ENCODE measurements at places on chromosomes 1 and 21.

DNA sequence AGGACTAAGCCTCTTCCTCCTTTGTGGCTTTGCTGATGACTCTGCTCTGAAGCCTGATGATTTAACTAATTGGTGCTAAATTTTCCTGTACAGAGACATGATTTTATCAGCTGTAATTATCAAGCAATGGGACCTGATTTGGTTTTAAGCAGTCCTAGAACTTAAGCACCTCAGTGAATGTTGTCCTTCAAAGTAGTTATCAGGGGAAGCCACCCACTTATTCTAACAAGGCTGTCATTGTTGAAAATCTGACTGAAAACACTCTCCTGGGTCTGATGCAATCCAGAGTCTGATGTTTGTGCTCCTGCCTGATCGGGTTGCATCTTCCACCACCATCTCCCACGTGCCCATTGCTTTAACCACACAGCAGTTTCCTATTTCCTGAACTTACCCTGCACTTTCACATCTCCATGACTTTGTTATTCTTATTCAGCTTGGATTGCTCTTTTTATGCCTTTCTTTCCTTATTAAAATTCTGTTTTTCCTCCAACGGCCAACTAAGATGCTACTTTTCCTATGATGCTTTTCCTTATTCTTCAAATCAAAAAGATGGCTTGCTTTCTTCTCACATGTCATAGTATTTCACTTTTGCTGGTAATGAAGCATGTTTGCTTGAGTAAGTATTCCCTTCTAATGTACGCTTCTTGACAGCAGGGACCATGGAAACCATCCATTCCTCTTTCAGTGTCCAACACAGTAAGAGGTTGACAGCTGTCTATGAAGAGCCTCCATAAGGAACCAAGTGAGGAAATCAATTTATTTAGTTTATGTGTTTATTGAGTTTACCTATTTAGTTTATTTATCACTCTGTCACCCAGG is 55.0 kb downstream of the S1PR1 start:
- no peak for DNase-seq

DNA sequence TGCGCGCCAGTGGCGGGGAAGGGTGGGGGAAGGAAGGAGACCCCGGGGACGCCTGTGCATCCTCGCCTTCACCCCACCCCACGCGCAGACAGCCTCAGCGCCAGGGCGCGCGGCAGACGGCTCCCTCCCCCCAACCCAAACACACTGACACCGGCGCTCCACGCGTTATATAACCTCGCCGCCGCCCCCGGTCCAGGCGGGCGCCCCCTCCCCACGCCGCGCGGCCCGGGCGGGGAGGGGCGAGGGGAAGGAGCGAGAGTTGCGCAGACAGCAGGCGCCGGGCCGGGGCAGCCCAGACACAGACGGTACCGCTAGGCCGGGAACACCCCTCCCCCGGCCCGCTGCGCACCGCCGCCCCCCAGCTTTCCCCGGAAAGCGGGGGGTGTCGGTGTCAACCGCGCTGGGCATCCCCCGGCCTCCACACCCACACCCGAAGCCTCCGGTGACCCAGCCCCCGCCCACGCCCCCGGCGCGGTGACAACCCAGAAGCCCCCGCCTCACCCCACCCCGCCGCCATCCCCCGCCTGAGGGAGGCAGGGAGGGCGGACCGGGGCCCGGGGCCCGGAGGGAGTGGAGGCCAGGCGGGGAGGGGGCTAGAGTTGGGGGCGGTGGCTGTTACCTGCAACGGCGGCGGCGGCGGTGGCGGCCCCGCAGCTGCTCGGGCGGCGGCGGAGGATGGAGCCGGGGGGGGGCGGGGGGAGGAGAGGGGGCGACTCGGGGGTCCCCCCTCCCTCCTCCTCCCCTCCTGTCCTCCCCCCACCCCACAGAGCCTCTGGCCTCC is 432 bp downstream of the AKT3 start:
- no peak for DNase-seq

DNA sequence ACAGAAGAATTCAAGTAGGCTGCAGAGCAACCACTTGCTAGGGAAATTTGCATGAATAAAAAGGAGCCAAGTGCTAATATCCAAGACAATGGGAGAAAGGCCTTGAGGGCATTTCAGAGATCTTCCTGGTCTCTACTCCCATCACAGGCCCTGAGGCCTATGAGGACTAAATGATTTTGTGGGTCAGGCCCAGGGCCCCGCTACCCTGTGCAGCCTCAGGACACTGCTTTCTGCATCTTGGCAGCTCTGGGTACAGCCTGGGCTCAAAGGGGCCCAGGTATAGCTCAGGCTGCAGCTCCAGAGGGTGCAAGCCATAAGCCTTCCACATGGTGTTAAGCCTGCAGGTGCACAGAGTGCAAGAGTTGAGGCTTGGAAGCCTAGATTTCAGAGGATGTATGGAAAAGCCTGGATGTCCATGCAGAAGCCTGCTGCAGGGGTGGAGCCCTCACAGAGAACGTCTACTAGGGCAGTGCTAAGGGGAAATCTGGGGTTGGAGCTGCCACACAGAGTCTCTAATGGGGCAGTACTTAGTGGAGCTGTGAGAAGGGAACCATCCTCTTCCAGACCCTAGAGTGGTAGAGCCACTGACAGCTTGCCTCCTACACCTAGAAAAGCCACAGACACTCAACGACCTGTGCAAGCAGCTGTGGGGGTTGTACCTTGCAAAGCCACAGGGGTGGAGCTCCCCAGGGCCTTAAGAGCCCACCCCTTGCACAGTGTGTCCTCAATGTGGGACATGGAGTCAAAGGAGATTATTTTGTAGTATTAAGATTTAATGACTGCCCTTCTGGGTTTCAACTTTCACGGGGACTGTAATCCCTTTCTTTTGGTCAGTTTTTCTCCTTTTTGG is 13.7 kb upstream of the ACTRT2 start:
- DNase-seq = no peak

DNA sequence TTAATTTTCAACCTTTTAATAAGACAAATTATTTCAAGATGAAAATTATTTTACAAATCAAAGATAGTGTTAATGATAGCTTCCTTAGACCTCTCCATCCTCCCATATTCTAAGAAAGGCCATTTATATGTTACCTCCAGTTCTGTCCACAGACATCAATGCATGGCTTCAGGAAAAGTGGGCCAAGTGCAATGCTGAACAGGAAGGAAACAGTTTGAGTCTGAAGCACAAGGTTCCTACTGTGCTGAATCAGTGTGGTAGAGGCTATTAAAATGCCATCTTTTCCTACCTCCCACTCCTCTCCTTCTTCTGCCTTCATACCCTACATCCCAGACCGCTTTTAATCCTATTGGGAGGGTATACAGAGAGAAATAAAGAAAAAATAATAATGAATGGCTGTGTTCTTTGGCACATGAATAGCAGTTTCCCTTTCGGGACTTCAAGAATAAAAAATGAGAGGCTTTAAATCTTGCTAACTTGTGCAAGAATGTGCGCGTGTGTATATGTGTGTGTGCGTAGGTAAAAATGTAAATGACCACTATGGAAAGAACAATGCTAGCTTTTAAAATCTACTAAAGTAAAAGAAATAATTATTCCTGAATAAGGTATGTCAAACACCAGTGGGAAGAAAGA is 62.6 kb upstream of the C1orf105 start:
- DNase-seq = no peak

Measured in NCI-H748 treated with DMSO at 0.1 percent for 48 hours (cell line).